Activated CD4-positive, alpha-beta T cell treated with anti-CD3 and anti-CD28 coated beads for 24 hours (primary cell): ENCODE measurements at places on chromosomes 4 and X.

DNA sequence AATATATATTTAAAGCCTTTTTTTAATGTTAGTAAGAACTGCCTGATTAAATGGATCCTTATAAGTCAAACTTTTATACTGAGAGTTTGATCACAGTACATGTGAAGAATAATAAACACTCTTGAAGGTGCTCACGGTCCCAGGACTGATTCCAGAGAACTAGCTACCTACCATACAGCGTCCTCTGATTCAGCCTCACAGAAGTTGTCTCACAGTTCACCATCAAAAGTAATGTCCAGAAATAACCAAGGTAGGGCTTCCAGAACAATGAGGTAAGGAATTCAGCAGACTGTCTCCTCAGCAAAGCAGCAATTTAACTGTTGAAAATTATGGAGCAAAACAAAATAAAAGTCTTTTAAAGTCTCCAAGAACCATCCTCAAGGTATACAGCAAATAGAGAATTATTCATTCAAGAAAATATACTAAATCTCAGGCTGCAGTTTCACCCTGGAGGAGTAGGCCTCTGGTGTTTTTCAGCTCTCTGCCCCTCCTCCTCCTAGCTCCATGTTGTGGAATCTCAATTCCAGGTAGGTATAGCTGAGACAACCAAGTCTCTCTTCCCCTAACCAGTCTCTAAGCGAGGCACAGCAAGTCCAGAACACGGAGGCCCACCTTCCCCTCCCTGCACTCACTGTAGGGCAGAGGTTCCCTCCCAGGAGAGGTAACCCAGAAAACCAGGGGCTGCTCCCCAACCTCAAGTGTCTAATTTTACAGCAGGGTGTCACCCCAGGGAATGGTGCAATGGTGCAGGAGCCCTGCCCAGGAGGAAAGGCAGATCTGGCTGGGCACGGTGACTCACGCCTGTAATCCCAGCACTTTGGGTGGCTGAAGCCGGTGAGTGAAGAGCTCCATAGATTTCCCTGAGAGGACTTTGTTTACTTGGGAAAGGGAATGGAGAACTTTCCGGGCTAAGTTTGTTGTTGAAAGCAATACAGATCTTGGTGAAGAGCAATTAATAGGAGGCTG, 28.6 kb downstream of the FAM241A start:
- DNase-seq, result no peak

- no peak for DNase-seq
Measured at GRCh38 chrX:149799095-149799714, 17.5 kb downstream of the MAGEA9 start.

GRCh38 chr4:109803924-109804571, 2.2 kb upstream of the CFI start:
- DNase-seq, result no peak

GRCh38 chr4:165945991-165946390, 73.0 kb downstream of the TLL1 start:
- no peak for DNase-seq

DNA sequence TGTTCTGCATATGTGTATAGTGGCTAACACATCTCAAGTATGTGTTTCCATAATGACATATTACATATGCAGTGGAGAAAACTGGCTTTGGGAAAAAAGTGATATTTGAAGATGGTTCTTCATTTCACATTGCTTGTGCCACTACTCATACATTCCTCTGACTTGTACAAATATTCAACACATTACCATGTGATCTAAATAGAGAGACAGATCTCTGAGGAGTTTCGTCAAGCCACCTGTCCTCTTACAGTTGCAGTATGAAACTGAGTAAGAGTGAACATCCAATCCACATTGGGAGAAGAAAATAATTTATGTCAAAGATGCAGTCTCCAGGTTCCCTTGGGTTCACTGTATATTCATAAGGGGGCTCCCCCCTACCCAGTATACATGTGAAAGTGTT, 123.9 kb downstream of the KDR start:
- no peak for DNase-seq

GRCh38 chr4:30716158-30716557, 4.0 kb upstream of the PCDH7 start:
- DNase-seq, result no peak

- DNase-seq, result no peak
Measured at GRCh38 chrX:45667666-45668065, 467.0 kb upstream of the DIPK2B start.

GRCh38 chrX:151780621-151781020, 46.1 kb downstream of the CNGA2 start:
- DNase-seq, result no peak

DNA sequence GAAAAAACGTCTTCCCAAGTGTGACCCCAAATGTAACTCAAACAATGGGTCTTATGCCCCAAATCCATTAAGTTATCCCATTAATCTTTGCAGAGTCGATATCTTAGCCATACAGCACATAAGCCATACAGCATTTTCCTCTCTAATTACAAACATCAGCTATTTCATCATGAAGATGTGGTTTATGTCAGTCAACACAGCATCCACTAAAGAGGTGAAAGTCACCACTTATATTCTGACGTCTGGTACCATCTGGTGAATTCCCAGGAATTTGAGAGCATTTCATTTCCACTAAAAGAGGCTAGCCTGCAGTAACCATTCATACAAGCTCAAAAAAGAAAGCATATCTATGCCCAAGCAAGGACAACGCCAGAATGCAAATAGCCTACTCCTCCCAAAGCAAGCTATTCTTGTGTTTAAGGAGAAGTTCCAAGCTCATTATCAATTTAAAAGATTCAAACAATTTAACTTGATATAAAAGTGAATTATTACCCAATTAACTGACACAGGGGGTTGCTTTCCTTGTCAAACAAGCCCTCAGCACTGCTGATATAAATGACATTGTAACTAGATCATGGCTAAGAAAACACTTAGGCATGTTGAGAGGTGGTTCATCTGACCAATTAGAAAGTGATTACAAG, 203.3 kb downstream of the ANTXR2 start:
- DNase-seq, result no peak

DNA sequence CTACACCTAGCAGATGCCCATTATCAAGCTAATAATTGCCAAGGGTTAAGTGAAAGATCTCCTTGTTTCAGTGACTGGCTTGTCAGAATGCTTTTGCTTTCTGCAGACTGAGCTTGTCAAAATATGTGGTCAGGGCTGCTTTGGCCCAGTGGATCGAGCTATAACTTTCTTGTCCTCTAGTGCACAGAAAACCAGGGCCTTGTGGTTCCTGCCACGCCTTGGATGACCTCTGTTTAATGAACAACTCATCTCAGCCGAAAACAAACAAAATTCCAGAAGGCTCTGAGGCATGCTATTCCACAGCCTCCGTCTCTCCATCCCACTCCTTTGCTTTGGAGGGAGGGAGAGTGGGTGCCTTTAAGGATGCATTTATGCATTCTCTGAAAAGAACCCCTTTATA, 11.3 kb downstream of the EVC start:
- no peak for DNase-seq

DNA sequence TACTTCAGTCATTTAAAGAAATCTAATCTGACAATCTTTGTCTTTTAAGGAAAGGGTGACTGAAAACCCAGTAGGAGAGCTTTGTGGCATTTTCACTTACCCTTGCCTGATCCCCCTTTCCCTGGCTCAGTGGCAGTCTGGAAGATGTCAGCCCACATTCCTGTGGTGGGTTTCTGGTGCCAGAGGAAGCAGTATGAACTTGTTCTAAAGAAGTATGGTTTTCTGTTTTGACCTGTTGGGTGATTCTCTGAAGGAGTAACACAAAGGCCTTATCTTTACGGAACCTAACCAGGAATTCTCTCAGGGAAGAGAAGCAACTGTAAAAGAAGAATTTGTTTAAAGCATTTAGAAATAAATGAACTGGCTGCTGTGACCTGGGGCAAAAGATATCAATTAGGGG, 41.9 kb downstream of the BMP15 start:
- no peak for DNase-seq

DNA sequence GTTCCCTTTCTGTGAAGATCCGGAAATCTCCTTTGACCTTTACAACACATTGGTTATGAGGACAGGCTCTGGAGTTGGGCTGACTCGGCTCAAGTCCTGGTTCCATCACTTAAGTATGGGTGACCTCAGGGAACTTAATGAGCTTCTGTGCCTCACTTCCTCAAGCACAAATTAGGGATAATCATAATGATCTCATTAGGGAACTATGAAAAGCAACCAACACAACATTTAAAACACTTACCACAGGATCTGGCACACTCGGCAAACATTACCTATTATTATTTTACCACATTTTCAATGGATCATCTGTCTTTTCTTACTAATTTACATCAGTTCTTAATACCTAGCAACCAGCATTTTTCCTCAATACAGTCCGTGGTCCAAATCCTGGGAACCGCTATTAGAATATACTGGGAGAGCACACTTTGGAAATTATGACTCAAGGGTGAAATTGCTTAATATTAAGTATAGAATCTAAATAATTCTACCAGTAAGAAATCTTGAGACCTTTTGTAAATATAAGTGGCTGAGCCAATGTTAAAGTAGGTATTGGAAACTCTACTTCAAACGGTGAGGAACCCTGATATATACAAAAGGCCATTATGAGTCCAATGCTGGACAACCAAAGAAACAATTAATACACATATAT, 19.6 kb downstream of the ADGRA3 start:
- no peak for DNase-seq

GRCh38 chr4:184387351-184387750, 87.0 kb downstream of the IRF2 start:
- no peak for DNase-seq

GRCh38 chr4:100060765-100061416, 110.8 kb upstream of the H2AZ1 start:
- no peak for DNase-seq

DNA sequence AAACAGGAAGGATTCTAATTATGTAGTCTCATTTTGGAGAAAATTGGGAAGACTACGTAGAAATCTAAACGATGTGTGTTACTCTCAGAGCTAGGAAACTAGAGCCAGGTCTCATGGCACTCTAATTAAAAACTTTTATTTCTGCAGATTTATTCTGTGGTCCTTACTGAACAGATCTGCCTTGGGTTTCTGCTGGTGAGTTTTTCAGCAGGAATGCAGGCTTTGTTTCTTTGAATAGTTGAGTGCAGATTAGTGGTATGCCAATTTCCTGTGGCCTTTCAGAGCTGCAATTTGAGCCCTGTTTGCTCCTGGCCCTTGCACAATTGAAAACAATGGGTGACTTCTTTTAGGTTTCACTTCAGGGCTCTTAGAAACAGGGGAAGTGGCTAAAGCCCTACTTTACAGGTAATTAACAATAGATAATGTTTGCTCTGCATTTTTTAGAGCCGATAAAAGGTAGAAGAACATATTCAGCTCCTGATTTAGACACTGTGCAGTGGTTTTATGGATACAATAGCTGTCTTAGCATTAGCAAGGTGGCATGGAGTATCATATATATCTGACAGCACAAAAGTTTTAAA, 21.8 kb downstream of the SPRY1 start:
- DNase-seq, result no peak

GRCh38 chr4:121358473-121358872, 22.3 kb downstream of the QRFPR start:
- no peak for DNase-seq

- no peak for DNase-seq
Measured at GRCh38 chr4:20065952-20066351, 185.8 kb upstream of the SLIT2 start.

- DNase-seq, result no peak
Measured at GRCh38 chrX:74527350-74527749, 87.1 kb downstream of the RLIM start.

DNA sequence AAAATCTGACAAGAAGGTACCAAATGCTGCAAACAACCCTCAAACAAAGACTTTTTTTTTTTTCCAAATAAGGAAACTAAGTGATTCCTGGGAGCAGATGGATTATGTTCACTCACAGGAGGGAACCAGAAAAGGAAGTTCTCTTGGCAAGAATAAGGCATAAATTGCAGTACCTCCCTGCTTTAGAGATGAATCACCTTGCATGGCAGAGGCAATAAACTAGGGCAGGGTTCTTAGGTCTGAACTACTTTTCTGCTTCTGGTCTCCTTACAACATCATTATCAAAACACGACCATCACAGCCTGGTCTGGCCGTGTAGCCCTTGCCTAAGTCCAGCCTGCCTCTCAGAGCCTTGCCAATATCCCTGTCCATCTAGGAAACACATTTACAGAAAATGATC, 6.3 kb downstream of the TMEM31 start:
- no peak for DNase-seq

GRCh38 chrX:73916931-73917667, 354.1 kb downstream of the CHIC1 start:
- no peak for DNase-seq

DNA sequence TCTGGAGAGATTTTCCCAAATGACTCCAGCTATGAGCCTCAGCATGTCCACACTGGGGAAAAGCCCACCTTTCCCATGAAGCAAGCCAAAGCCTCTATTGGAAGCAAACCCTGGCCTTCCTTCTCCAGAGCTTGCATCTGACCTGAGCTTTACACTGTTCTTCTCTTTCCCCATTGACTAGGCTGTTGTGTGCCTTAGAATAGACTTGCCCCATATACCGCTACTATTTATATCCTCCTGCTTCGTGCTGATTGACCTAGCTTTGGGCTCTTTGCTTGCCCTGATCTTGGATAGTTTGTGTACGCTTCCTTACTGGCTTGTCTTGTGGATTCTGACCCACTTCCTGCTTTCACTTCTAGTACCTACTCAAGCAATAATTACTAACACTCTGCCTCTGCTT, 30.9 kb downstream of the FAM9B start:
- DNase-seq, result no peak

DNA sequence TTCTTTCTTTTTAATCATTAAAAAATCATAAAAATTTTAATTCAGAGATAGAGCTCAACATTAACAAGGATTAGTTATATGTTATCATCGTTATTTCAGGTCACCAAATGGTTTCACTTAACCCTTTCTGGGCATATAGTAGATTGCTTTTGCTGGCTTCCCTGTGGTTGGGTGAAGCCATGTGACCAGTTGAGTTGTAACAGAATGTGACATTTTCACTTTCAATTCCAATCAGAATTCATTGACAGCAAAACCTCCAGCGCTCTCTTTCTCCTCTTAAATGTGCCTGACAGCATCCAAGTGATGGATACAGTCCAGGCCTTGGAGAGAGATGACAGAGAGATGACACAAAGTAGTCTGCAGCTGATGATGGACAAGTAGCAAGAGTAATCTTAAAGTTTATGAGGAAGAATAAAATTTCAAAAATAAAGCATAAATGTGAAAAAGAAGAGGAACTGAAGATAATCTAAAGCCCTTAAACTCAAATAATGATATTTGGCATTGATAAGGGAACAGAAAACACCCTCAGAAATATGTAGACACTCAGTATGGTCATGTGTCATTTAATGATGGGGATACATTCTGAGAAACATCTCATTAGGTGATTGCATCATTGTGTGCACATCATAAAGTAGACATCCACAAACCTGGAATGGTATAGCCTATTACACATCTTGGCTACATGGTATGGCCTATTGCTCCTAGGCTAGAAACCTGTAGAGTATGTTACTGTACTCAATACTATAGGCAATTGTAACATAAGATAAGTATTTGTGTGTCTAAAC, 92.3 kb upstream of the QRFPR start:
- no peak for DNase-seq

DNA sequence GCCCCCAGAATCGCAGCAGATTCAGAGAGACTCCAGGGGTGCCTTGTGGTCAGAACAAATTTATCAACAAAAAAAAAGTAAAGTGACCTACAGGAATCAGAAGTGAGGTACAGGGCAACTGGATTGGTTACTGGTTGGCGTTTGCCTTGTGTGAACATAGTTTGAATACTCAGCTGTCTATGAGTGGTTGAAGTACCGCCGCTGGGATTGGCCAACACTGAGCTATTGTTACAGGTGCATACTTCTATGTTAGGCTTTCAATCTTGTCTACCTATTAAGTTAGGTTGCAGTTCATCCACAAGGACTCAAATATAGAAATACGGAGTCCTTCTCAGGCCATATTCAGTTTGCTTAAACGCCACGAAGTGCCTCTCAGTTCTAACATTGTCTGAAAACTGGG, 993.5 kb upstream of the PRKX start:
- no peak for DNase-seq
